ENCODE measurements at places on chromosomes 4 and X.

DNA sequence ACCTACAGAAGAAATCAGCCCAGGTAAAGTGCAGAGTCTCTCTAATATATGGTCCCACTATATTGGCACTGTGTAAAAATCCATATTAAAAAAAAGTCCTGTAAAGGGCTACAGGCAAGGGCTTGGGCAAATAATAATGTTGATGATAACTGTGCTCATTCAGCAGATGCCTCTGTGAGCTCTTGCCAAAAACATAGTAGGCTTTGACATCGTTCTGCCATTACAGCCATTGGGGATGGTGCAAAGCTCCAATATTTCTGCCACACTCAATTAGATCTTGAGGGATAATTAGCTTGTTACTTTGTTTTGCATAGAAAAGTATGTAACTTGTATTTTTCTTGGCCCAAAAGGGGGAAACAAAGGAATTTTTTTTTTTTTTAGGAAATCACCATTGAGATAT, 645.5 kb upstream of the FAM241A start:
- DNase-seq, result no peak

- no peak for DNase-seq
Observed at GRCh38 chrX:134982748-134983147, 8.0 kb upstream of the SMIM10 start.

- no peak for DNase-seq
Observed at GRCh38 chrX:31658360-31658759, 586.5 kb upstream of the FTHL17 start.

DNA sequence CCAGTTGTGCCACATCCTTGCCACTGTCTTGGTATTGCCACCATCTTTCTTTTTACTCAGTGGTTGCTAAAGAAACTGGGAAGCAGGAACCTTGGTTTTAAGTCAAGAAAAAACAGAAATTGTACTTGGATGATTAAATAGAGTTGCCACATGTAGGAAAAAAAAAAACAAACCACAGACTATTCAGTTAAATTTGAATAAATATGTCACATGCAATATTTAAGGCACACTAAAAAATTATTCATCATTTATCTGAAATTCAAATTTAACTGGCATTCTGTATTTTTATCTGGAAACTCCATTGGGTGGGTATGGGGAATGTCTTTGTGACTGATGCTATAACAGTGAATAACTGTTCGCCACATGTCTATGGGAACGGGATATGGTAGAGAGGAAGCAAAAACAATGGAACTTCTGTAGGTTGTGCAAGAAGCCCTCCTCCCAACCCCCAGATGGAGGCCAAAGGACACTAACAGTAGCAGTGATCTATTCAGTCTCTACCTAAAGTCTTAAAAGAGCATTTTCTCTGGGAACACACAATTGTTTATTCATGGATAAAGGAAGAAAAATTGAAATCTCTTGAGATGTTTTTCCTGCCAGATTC, 57.0 kb upstream of the PLAC8 start:
- no peak for DNase-seq

DNA sequence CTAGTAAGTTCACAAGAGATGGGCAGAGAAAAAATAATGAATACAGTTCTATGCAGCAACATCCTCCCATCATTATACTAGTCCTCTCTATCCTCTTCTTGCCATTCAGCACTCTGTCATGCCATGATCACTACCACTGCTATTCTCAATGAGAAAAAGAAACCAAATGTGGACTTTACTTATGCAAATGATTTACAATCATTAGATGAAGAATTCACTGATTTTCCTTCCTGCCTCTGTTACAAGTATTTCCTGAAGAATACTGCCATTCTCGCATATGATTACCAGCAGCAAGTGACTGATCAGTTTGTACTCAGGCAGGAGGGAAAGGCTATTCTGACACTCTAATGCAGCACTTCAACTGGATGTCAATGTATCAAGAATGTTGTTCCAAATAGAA, 50.3 kb downstream of the WDFY3 start:
- DNase-seq, result no peak

DNA sequence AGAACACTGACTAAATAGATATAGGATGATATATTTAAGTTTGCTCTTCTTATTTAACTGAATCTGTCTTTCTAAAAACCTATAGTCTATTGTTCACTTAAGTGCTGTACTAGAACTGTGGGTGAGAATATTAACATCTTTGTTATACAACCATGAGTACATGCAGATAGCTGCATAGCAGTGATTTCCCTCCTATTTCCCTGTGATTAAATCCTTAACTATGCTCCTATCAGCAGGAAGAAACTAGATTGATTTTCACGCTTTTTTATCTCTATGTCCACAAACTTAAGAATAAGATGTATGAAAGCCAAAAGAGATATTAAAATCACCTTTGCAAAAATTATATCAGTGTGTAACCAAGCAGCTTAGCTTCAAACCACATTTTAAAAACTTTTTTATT, 11.3 kb upstream of the UGT2A3 start:
- DNase-seq, result no peak

DNA sequence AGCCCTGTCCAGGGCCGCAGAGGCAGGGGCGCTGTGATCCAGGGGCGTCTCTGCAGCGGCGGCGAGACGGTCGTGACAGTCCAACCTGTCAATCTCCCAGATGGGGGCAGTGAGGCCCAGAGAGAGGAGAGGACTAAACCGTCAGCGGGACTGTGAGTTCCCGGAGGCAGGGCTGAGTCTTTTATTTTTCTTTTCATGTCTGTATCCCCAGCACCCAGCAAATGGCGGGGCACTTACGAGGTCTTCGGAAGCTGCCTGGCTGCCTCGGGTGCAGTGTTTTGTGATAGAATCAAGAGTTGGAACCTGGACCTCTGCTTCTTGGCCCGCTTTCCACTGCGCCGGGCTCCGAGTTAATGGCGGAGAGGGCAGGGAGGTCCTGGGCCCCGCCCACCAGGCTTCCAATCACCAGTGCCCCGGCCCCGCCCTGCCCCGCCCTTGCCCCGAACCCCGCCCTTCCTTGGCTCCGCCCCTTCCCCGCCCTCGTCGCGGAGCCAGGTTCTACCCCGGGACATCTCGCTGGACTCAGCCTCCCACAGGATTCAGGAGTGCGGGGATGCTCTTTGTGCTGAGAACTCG, 35.3 kb upstream of the GRPEL1 start:
- DNase-seq, result peak; percentile 93
